Amniotic epithelial cell (primary cell): ENCODE measurements at places on chromosomes 2 and 18.
A peak's percentile ranks its signal among the peaks of the same experiment; 100 is the strongest.

GRCh38 chr2:236308855-236309668, 44.9 kb upstream of the ASB18 start:
- DNase-seq: no peak

DNA sequence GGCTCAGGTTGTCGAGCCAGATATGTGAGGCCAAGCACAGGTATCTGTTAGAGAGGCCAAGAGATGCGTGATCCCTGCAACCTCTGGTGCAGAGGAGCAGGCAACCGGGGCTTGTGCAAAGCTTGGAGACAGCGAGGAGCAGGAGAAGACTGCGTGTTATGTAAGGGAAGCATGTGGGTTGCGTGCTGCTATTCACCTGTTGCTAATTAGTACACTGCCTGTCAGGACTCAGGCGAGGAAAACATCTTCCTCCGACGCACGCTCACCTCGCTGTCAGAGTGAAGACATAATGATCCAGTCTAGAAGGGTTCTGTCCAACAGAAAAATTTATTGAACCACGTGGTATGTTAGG, 102.5 kb downstream of the HNRNPLL start:
- no peak for DNase-seq

DNA sequence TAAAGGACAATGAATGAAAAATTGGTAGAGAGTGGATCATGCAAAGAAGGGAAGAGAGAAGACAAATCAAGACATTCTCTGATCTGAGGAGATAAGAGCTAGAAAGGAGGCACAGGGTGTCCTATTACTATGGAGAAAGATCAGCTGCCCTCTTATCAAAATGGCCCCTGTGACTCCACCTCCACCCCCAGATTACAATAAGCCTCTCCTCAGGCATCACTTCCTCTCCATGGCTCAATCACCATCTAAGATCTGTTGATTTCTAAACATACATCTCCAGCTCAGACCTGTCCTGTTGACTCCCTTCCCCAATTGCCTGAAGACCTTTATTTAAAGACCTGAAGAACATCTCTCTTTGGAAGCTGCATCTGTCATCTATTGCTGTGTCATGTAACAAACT, 43.2 kb downstream of the SP100 start:
- DNase-seq: no peak

DNA sequence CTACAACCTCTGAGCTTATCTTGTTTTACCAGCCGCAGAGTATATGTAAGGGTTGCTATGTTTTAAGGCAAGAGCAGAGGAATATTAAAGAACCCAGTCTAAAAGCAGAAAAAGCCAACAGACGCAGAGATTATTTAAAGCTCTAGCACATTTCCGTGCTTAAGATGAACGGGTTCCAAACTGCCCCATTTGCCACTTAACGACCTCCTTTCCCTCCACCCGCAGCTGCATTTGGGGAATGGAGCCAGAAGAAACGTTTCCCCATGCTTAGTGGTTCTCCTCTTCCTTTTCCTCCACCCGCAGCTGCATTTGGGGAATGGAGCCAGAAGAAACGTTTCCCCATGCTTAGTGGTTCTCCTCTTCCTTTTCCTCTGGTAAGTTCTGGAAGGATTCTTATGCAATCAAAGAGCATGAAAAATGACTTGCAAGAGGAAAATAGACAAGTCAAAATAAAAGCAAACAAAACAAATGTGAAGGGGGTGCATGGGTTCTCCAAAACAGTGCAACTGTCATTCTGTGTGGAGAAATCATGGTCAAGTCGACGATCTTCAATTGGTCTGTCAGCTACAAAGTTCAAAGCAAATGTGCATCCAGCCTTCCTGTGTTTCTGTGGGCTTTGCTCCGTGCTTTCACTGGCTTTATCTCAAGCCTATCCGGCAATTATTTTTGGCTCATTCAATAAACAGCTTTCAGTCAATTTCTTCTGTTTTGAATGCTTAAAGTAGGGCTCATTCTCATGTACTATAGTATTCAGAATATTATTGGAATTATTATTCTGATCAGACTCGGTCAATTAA, 57.8 kb downstream of the DIPK1C start:
- no peak for DNase-seq

GRCh38 chr2:240351088-240351741, 84.2 kb upstream of the GPC1 start:
- peak; percentile 45 for DNase-seq

DNA sequence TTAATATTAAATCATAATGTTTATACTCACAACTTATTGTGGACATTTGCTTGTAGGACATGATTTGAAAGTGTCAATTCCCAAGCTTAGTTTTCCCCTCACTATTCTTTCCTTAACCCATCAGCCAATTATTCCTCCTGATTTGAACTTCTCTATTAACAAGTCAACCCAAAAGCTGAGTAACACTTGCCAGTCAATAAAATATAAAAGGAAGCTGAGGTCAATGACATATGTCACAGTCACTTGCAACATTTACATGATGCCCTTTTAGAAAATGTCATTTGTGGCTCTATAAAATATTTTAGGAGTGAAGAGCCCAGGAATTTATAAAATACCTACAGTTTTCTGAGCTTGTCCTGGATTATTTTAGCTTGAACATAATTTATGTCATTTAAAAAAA, 7.2 kb downstream of the CCDC68 start:
- no peak for DNase-seq

GRCh38 chr2:45233301-45233700, 224.0 kb upstream of the SIX2 start:
- peak; percentile 41 for DNase-seq
